Right atrium auricular region (tissue), 2 donors: ENCODE measurements at places on chromosomes 11 and 22.

GRCh38 chr11:45435706-45436105 is 149.6 kb upstream of the SYT13 start:
- no peak for DNase-seq

DNA sequence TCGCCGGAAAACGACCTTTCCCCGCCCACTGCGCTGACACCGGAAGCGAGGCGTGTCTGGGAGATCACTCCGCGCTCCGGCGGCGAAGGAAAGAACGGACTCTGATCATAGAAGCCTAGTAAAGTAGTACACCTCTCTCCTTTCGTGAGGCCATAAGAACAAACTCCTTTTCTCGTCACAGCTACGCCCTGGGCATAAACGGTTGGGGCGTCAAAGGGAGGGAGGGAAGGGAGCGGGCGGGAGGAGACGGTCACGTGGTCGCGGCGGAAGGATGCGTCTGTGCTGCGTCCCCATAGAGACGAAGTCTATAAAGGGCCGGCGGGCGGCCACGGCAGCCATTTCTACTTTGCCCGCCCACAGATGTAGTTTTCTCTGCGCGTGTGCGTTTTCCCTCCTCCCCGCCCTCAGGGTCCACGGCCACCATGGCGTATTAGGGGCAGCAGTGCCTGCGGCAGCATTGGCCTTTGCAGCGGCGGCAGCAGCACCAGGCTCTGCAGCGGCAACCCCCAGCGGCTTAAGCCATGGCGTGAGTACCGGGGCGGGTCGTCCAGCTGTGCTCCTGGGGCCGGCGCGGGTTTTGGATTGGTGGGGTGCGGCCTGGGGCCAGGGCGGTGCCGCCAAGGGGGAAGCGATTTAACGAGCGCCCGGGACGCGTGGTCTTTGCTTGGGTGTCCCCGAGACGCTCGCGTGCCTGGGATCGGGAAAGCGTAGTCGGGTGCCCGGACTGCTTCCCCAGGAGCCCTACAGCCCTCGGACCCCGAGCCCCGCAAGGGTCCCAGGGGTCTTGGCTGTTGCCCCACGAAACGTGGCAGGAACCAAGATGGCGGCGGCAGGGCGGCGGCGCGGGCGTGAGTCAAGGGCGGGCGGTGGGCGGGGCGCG is at the start of gene ATF4:
Gene ATF4 (plus strand): TSS at position 337 of the 880 bp plus-strand sequence. CDS start 884 bp downstream, outside the sequence.
- DNase-seq, result peak; percentile 90

DNA sequence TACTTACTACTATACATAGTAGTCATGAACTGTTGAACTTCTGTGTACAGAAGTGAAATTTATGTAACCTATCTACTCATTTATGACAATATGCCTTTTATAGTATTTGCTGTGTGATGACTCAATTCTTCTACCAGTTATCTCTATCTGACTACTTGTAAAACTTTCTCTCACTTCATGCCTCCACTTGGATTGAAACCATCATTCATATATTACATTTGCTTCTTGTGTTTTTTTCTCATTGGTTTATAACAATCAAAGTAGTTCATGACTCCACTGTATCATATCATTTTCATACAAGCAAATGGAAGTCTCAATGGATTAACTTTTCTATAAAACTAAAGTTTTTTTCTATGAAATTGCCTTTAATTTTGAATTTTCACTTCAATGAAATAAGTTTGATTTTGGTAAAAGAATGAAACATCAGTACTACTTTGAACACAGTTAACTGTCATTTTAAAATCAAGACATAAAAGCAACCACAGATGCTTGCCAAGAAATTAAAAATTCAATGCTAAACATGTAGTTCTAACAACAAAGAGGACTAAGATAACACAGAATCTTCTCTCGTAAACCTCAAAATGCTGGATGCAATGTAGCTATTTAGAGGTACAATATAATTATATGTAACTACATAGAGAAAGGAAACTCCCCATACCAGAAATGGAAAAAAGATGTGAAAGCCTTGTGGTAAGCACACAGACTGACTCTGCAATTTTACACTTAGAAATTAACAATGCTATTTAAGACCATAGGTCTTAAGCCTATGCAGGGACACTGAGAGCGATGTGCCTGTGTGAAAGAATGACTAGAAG is 27.6 kb upstream of the EXPH5 start:
- no peak for DNase-seq

- DNase-seq, result peak; percentile 21
Measured at GRCh38 chr11:131624531-131624930, 254.1 kb downstream of the NTM start.

DNA sequence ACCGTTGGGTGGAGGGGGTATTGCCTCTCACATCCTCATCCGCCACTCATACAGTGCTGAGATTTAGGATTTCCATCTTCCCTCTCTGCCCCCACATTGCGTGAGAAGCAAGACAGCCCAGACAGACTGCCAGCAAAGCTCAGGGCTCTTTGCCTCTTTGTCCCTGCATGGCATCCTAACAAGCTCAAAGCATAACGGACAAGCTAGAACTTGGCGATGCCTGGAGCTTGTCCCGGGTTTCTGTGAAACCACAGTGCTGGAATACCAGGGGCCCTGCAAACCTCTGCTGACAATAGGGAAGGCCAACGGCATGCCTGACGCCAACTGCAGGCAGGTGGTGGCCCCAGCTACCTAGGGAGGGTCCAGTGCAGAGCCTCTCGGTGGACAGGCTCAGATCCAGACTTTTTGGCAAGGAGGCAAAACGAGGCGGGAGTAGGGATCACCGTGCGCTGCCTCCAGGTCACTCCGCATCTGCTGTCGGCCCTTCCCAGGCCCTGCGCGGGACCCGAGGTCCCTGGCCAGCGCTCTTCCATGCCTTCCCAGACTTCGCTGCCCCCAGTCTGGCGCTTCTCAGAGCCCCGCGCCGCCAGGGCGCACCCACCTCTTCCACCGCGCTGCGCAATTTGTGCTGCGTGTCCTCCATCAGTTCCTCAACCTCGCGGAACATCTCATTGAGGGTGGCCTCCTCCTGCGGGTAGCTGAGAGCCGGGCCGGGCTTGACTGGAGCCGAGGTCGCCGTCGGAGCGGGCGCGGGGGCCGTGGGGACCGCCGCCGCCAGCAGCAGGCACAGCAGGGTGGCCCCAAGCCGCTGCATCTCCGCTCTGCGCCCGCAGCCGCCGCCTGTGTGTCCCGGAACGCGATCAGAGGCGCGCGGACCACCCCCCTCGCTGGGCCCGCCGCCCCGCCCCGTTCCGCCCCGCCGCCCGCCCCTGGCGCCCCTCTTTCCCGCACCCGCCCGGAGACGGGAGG is at the start of gene DKK3:
Gene DKK3 (minus strand): TSS at position 858 of the 969 bp plus-strand sequence. CDS start 44 bp downstream, at position 814.
- no peak for DNase-seq

DNA sequence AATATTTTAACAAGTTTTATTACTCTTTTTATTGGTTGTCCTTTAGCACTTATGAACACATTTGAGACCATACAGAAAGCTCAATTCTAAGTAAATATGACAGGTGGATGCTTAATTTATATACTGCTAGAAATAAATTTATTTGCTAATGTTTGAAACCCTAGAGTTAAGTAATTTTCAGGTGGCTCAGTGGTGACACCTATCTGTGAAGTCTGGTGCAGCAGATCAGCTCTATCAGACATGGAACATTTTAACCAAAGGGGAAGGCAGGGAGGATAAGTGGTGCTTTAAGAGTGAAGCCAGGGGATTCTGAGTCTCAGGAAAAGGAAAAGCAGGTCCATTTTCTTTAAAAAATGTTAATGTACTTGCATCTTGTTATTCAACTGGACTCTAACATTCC is 175.8 kb downstream of the DSCAML1 start:
- no peak for DNase-seq

DNA sequence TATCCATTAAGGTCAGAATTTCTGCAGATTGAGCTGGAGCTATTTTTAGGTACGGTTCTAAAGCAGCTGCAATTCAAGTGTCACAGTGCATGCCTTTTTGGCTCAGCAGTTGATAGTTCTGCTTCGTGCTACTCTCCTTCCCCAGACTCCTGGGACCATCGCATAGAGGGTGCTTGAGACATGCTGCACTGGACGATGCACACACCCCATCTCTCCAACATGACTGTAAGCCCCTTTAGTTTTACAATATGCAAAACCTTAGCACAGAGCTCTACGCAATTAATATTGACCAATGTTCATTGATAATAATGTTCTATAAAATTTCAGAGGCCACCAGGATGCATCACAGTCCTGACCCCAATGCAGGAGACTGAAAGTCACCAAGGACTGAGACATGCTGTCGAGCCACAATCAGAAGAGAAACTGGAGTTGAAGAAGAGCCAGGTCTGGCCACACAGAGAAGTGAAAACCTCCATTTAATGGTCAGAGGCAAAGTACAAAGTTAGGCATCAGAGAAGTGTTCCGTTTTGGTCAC is 120.9 kb upstream of the ZC3H12C start:
- no peak for DNase-seq

DNA sequence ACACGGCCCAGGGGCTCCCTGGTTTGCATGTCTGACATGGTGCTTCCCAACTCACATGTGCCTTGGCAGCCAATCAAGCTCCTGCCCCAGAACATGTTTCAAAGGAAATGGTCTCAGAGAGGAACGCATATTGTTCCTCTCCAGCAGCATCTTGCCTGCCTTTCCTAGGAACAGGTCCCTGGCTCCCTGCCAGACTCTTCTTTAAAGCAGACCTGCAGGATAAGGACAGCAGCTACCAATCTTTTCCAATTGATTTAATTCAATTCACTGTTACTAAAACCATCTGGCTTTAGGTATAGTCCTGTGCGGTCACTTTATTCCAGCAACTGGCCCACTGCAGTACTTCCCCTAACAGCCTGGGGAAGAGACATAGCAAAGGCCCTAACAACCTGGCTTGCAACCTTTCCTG is 79.9 kb downstream of the AMBRA1 start:
- DNase-seq, result peak; percentile 68

DNA sequence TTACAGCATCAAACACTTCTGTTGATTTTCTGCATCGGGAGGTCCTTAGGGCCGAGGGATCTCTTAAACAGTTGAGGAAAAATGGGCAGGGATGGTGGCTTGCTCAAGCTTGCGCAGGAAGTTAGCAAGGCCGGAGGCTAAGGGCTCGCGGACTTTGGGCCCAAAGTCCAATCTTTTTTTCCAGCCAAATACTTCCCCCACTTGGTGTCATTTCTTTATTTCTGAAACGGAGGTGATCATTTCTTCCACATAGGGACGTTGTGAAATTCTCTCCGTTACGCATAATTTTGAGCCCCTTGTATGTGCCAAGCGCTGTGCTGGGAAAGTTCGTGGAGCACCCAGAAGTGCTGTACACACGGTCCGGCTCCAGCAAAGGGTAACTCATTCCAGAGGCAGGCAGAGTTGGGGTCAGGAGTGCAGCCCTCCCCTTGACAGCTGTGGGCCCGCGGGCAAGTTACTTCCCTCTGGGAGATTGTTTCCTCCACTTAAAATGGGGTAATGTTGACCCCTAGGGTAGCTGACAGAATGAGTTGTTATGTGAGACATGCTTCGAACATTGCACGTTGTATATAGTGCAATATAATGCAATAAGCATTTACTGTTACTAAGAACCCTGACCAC is 809 bp downstream of the MIEF1 start:
- DNase-seq, result no peak

DNA sequence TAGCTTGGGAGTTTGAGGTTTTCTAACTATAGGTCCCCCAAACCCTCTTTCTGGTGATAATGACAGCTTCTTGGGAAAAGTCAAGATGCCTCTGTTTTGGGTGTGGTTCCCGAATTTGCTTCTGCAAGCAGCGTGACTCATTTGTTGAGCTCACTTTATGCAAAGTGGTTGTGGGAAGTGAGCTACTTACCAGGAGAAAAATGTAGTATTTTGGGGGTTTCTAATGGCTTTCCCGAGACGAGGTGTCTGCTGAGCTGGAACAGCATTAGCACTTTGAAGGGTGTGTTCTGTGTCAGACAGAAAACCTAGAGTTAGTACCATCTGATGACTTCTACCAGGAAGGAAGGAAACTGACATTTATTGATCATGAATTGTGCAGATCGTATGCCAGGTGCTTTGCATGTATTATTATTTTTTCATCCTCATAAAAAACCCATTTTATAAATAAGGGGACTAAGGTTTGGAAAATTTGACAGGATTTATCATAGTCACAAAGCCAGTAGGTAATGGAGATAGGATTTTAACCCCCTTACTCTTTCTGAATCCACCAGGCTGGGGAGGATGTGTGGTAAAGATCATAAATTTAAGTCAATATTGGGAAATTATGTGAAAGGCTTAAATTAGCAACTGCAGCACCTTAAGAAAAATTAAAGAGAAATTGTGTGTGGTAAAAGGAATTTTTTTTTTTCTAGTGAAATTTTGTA is 108.8 kb upstream of the CD44 start:
- no peak for DNase-seq

DNA sequence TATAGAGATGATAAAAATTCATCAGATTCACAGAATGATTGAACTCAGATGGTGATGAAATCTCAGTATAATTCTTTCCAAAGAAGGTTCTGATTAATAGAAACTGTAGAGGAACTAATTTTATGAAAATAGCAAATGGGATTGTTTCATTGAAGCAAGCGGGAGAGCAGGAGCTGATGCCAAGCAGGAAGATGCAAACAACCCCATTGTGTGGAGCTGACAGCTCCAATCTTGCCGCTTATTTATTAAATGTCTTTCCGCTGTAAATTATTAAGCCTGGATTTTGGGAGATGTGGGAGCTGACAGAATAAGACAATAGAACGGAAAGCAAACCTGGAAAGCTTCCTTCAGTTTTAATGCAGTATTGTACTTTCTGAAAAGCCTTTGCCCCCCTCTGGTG is 6.0 kb upstream of the TMEM218 start:
- no peak for DNase-seq

GRCh38 chr22:37782340-37783168 is 25.2 kb upstream of the GCAT start:
- no peak for DNase-seq

- no peak for DNase-seq
Measured at GRCh38 chr22:31085928-31086327, 4.8 kb downstream of the SMTN start.

- no peak for DNase-seq
Measured at GRCh38 chr22:32854351-32854804, 52.9 kb downstream of the TIMP3 start.

GRCh38 chr11:122695076-122695615 is 39.6 kb downstream of the UBASH3B start:
- no peak for DNase-seq

DNA sequence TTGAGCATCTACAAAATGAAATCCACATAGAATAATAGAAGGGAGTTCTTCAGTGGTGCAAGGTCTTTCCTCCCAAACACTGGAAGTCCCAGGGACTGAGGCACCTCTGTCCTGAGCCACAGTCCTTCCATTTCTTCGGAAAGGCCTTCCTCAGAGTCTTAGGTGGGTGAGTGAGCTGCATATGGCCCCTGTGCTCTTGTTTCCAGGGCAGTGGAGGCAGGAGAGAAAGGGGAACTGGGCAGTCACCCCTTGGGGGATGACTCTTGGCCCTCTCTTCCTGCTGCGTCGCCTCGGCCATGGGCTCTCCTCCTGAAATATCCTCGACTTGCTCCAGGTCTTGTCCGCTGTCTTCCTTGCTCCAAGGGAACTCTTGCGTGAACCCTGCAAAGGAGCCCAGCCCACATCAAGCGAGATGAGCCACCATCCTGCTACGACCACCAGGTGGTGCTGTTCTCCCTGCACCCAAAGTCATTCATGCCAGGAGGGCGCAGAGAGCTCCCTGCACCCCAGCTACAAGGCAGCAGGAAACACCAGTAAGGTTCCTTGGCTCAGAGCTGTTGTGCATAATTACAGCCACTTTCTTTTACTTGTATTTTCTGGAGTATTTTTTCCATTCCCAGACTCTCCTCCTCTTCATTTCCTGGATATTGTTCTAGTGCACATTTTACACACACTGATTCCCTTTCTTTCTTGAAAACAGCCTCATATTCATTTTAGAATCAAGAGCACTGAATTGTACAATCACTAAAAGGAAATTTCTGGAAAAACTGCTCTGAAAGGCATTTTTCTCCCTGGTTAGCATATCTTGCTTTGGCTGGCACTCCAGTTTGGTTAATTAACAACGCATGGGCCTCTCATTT is 397.8 kb downstream of the OPCML start:
- DNase-seq, result peak; percentile 60

- DNase-seq, result peak; percentile 64
Measured at GRCh38 chr22:44023404-44024287, 456 bp upstream of the PARVB start.
